A172 (cell line): ENCODE measurements at places on chromosomes 13 and 19. TPM values are rescaled to one million over a fixed set of nuclear protein-coding genes. Genes with fewer than 3 reads are reported as not detected.

DNA sequence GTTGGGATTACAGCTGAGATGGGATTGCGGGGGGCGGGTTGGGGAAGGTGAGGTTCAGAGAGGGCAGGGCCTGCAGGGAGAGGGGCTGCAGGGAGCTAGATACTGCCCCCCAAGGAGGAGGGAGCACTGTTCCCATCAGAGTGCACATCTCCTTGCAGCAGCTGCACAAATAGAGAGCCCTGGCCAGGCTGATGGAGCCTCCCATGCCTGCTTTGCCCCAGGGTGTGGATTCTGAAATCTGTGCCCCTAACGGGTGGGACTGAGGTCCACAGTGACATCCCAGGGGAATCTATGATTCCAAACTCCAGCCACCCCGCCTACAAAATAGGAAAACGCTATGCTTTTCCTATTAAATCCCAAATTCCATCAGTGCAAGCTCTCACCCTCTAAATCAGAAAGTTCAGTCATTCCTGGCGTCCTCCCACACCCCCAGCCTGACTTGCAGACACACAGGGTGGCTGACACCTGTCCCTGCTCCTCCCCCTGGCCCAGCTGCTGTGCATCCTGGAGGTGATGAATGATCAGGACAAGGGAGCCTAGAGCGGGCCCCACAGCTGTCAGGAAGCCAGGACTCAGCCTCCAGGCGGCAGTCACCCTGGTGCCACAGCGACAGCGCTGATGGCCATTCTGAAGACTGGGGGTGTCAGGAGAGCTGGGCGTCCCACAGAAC, 6.3 kb upstream of the CEACAM21 start:
- no peak for DNase-seq

- peak; percentile 40 for DNase-seq
Measured at GRCh38 chr19:48419158-48419920, 25.9 kb downstream of the GRIN2D start.

DNA sequence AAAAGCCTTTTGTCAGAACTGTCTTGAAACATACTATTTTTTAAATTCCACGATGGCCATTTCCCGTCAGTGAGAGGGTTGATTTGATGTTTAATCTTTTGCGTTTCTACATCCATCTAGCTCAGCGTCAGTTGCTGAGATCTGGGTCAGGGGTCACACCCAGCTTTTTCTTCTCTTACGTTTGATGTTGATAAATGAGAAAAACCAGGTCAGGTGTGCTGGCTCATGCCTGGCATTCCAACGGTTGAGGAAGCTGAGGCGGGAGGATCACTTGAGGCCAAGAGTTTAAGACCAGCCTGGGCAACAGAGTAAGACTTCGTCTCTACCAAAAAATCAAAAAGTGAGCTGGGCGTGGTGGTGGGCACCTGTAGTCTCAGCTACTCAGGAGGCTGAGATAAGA, 168.9 kb downstream of the PTPRS start:
- peak; percentile 78 for DNase-seq

DNA sequence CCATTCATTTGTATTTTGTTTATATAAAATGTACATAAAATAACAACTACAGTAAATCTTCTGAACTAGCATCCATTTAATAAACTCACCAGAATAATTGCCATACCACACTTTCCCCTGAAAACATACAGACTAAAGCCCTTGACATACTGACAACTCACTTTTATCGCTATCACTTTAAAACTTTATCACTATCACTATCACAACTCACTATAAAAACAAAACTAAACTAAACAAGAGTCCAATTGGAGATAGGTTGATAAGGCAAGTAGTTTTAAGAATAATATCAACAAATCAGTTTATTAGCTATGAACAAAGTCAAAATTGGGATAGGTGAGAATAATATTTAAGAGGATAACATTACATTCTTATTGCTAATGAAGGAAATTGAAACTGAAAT, 108.9 kb downstream of the SLITRK6 start:
- DNase-seq = no peak

DNA sequence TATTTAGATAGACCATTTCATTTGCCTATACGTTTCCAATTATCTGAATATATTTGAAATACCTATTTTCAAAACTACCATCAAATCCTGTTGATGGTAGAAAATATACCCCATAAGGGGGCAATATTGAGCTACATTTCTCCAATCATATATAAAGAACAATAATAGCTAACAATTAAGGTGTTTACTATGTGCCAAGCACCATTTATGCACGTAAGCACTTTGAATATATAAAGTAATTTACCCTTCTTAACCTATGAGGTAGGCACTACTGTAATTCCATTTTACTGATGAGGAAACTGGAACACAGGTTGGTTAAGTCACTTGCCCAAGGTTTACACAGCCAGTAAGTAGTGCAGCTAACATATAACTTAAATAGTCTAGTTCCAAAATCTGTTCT, 79.2 kb downstream of the UBL3 start:
- peak; percentile 16 for DNase-seq

USHBP1 gene
- not detected in 2 replicates for total RNA-seq

GARIN5A gene
- 1.6 TPM in 1 of 2 replicates, not detected in the other for total RNA-seq
